Central memory CD4-positive, alpha-beta T cell (primary cell): ENCODE measurements at places on chromosomes 13 and 19.

DNA sequence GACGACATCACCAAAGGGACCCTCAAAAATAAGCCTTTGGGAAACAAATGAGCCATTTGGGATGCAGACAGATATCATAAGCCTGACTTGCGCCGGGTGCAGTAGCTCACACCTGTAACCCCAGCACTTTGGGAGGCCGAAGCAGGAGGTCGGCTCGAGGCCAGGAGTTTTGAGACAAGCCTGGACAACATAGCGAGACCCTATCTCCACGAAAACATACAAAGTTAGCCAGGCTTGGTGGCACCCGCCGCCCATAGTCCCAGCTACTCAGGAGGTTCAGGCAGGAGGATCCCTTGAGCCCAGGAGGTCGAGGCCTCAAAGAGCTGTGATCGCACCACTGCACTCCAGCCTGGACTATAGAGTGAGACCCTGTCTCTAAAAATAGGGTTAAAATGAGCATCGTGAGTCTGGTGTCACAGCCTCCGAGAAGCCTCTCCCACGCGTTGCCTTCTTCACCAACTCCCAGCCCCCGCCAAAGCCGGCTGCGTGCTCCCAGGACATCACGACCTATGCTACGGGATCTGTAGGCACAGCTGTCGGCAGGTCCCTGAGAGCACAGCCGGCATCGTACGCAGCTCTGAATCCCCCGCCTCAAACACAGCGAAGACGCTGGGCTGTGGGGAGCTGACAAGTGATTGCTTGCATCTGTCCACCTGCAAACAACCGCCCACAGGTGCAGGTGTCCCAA lies 1.6 kb downstream of the REXO1 start:
- no peak for DNase-seq

DNA sequence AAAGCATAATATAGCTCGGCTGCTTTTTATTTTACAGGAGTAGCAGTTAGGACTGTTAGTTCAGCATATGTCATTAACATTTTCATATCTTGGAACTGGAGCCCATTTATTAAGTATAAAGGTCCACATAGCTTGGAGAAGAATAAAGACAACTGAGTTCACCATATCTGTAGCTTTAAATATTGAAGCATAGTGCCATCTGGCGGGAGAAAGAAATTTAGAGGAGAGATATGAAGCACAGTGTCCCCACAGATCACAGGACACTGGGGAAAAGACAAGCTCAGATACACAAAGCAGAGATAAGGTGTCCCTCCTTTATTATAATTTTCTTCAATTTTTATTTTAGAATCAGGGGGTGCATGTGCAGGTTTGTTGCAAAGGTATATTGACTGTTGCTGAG lies 104.7 kb upstream of the FREM2 start:
- DNase-seq, result peak; percentile 1

DNA sequence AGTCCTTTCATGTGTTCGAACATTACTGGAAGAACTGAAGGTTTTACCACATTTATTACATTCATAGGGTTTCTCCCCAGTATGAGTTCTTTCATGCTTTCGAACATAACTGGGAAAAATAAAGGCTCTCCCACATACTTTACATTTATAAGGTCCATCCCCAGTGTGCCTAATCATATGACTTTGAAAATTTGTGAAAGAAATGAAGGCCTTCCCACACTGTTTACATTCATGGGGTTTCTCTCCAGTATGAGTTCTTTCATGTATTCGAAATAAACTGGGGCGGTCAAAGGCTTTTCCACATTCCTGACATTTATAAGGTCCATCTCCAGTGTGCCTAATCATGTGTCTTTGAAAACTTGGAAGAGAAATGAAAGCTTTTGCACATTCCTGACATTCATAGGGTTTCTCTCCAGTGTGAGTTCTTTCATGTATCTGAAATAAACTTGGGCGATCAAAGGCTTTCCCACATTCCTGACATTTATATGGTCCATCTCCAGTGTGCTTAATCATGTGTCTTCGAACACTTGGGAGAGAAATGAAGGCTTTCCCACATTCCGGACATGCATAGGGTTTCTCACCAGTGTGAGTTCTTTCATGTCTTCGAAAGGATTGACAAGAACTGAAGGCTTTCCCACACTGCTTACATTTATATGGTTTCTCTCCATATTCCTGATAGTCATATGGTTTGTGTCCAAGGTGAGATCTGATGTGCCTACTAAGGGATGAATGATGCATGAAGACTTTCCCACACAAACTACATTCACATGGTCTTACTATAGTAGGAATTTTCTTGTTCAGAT lies 24.0 kb downstream of the ZNF564 start:
- DNase-seq, result no peak

DNA sequence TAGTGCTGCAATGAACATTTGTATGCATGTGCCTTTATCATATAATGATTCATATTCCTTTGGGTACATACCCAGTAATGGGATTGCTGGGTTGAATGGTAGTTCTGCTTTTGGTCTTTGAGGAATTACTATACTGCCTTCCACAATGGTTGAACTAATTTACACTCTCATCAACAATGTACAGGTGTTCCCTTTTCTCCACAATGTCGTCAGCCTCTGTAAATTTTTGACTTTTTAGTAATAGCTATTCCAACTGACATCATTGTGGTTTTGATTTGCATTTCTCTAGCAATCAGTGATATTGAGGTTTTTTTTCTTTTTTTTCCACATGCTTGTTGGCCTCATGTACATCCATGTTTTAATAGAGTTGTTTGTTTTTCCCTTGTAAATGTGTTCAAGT lies 2473.5 kb downstream of the PCDH9 start:
- DNase-seq, result no peak

GRCh38 chr13:72700509-72700908 lies 26.9 kb downstream of the MZT1 start:
- no peak for DNase-seq
